ENCODE measurements at places on chromosomes 2 and 18.

- DNase-seq: no peak
Observed at GRCh38 chr2:240914645-240915525, 8.7 kb downstream of the CROCC2 start.

DNA sequence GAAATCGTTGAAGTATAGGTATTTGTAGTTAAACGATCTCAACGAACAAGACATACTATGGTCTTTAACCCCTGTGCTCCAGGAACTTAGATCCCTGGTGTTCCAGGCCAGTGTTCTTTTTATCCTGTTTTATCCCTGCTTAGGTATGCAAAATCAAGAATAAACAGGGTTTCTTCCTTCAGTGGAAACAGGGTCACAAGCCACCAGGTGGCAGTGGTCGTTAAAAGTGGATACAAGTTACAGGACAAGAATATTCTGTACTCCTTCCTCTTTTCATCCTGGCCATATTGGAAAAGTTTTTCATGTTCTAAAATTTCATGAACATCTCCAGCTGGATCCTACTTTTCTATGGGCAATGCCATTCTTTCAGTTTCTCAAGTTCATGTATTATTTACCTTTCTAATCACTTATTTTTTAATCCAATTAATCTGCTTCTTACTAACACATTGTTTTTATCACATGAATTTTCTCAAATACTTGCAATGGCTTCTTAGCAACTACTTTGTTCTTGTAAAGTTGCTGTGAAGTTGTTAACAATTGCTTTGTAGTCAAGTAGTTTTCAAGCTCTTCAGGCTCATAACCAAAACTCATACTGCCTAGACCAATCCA, 16.4 kb upstream of the HNMT start:
- DNase-seq: no peak

DNA sequence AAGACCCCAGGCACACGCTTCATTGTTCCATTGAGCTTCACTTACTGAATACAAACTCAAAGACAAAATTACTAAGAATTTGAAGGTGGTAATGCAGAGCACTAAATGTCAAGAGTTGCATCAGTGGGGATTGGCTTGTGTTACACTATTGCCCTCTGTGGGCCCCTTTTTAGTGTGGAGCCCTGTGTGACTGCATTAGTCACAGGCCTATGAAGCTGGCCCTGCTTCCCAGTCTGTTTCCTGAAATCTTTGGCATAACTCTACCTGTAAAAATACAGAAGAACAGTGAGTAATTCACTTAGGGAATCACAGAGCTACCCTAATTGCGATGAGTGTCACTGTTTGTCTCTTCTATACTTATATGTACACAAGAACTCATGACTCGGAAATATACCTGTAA, 40.0 kb upstream of the STPG4 start:
- no peak for DNase-seq

- DNase-seq: no peak
Observed at GRCh38 chr18:362311-363290, 94.8 kb upstream of the THOC1 start.

DNA sequence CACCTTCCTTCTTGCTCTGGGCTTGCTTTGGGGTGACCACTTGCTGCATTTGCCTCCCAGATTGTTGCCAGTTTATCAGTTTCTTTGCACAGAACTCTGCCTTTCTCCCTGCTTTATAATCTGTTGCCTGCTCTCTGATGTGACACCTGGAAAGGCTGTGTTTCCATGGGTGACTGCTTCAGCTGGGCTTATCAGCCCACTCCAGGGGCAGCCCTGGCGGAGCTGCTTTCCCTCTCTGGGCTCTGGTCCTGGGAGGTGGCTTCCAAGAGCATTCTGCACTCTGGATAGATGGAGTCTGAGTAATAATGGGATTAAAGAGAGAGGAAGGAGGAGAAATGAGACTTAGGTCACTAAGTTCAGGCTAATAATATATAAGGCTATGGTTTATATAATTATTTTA, 352.7 kb downstream of the TSN start:
- no peak for DNase-seq

GRCh38 chr2:198296665-198297308, 492.4 kb downstream of the PLCL1 start:
- DNase-seq: peak; percentile 36

GRCh38 chr18:3293196-3293951, 31.4 kb downstream of the MYL12B start:
- DNase-seq: no peak

DNA sequence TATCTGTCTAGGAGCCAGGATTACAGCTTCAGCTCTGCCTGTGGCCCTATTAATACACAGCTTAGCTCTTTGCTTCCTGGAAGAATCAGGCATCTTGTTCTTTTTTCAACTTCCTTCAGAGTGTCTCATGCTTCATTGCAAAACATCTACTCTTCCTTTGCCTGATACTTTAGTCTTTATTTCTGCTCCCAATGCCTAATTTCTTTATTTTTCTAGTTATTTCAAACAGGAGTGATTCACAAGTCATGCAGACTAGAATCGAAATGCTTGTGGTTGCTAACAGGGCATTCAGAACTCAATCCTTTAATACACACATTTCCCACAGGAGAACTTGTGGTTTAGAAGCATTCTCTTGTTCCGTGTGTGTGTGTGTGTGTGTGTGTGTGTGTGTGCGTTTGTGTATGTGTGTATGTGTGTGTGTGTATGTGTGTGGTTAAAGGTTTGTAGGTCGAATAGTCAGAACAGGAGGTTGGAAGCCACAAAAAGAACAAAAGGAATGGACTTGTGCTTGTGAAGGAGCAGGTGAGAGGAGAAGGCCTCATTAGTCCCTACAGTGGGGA, 28.3 kb upstream of the INSIG2 start:
- no peak for DNase-seq

DNA sequence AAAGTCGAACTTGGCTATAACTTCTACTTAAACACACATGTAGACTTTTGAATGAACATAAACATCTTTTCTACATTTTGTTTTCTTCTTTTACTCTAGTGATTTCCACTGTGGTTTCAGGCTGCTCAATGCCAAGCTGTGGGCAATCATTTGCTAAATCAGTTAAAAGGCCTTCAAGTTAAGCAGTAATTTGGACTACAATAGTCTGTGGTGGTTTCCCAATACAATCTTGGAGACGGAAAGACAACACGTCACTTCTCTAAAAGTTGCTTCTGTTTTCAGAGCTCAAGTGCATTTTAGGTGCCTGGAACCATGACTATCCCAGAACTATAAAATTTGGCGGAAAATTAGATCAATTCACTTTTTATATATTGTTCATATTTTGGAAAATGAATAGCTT, 69.4 kb downstream of the TXNL1 start:
- DNase-seq: no peak

DNA sequence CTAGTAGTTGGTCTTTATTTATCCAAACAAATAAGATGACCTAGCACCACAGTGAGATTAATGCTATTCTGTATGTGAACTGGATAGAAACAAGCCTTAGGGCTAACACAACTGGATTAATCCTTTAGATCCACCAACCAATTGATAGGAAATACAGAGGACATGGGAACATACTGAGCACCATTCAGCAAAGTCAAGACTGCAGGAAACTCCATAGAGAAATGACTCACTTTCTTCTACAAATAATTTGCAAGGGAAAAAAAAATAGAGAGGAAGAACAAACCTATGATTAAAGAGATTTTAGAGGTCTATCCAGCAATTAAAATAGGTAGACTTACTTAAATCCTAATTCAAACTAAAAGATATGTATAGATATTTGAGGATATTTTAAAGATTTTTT, 23.9 kb downstream of the WDFY1 start:
- DNase-seq: no peak

GRCh38 chr2:159124441-159124911, 156.0 kb downstream of the TANC1 start:
- DNase-seq: peak; percentile 19

DNA sequence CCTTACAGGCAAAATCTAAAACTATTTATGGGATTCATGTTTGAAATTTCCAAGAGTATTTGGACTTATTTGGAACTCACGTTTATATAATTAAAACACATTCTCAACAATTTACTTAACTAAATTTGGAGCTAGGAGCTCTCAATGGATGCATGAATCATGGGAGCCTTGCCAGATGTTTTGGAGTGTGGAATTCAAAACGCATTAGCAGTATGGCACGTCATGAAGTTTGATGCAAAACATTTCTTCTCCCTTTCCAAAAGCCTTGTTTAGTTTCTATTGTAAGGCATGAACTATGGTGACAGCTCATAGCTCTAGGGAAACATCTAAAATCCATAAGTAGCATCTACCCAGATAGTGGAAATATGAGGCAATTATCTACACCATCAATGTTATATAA, 701.6 kb downstream of the SATB2 start:
- DNase-seq: no peak

GRCh38 chr18:29664278-29665036, 1378.1 kb downstream of the DSC3 start:
- DNase-seq: no peak

DNA sequence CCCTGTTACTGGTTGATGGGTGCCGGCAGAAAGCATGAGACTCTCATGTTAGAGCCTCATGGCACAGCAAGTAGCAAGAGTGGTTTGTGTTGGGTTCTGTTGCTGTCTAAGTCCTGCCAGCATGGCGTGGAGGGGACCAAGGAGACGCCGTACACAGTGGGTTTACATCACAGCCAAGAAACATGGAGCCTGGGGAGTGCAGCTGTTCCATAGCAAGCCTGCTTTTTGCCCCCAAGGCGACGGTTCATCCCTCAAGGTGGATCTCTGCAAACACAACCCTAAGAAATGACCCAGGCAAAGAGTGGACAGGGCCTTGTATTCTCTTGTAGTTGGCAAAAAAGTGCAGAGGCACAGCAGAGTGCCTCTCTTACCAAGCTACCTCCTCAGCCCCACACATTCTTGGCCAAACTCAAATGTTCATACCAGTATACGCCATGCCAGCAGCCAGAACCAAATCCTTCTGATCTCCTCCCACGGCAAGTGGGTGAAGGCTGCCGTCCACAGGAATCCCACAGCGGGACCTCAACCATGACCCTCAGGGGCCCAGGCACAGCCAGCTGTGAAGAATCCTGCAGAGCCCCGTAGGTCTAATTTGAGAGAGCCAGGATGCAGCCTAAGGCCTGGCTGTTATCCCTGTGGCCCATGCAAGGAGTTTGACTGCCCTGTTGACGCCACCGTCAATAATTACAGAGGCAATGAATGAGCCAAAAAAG, 19.0 kb downstream of the SNED1 start:
- no peak for DNase-seq

GRCh38 chr2:12223732-12224131, 477.3 kb downstream of the LPIN1 start:
- DNase-seq: no peak

- no peak for DNase-seq
Observed at GRCh38 chr2:176148751-176149421, 2.5 kb upstream of the HOXD4 start.

- no peak for DNase-seq
Observed at GRCh38 chr2:9092383-9093282, 89.1 kb upstream of the MBOAT2 start.

GRCh38 chr2:74930811-74931486, 27.5 kb upstream of the POLE4 start:
- DNase-seq: no peak

GRCh38 chr2:48328942-48329723, 200.8 kb upstream of the STON1 start:
- no peak for DNase-seq

GRCh38 chr18:48825101-48825745, 125.5 kb downstream of the SMAD7 start:
- no peak for DNase-seq

- no peak for DNase-seq
Observed at GRCh38 chr2:224016963-224017362, 22.1 kb downstream of the SERPINE2 start.

DNA sequence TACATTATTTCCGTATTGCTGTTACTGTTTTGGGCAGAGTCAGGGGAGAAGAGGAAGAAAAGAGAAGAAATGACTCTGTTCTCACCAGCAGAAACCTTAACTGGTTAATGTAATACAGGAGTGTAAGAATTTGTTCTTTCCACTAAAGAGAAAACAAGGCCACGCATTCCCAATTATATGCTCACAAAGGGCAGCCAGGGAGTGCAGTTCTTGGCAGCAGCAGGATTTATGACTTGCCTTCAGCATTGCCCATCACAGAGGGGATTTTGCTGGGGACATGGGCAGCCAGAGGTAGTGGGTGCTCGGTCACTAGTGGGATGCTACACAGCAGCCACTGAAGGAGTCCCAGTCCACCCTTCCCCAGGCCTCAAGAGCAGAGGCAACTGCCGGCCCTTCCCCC, 18.4 kb downstream of the MREG start:
- DNase-seq: no peak

GRCh38 chr2:34241905-34242762, 643.0 kb upstream of the FAM98A start:
- no peak for DNase-seq

- DNase-seq: no peak
Observed at GRCh38 chr2:102803041-102803896, 41.4 kb downstream of the TMEM182 start.

- no peak for DNase-seq
Observed at GRCh38 chr2:177265824-177266817, 1.6 kb upstream of the NFE2L2 start.

GRCh38 chr2:112640467-112640799, 5.3 kb upstream of the SLC20A1 start:
- no peak for DNase-seq

DNA sequence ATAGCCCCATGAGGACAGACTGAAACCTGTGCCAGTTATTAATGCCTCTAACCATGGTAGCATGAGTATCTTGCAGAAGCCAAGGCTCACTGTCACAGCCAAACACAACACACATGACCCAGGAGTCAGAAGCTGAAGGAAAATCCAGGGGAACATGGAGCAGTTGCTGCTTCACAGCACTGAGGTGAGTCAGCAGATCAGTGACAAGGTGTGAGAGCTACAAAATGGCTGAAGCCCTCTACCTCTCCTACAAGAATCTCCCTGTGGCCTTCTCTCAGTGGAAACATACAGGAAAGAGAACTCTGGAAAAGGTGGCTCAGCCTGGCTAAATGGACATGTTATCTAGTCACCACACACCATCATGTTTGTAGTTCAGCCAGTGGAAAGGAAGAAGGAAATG, 93.5 kb downstream of the NAB1 start:
- DNase-seq: no peak

DNA sequence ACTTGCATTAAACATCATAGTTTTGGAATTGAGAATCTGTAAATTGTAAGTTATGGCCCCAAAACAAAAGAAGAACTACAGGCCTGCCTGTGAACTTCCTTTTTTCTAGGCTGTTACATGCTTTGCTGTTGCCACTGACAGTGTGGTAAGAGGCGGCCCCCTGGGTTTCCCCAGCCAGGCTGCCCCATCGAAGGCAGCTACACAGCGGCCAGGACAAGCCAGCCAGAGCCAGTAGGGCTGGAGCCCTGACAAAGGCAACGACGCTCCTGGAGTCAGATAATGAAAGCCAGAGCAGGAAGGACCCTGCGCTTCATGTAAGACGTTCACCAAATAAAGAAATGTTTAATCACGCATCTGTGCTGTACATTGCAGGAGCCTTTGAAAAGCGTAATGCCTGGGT, 55.0 kb downstream of the ANKRD44 start:
- peak; percentile 88 for DNase-seq

DNA sequence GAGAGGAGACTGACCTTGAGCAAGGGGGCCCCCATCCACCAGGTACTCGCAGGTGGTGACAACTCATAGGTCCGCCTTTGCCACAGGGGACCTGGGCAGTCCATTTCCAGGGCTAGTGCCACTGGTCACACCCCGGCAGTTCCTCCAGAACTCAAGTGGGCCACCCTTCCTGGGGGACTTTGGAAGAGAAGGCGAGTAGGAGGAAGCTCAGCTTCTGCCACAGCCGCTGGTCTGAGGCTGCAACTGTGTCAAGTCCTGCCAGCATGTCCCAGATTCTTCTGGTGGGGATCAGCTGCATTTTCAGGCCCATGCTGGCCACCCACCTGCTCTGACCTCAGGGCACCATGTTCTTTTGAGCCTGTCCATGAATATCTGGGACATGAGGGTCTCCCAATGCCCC, 423.9 kb upstream of the MYT1L start:
- DNase-seq: no peak

Measured in CD4-positive, alpha-beta T cell treated with Interleukin-15 for 1 hour (primary cell).